ENCODE measurements at places on chromosomes 7 and 10.

DNA sequence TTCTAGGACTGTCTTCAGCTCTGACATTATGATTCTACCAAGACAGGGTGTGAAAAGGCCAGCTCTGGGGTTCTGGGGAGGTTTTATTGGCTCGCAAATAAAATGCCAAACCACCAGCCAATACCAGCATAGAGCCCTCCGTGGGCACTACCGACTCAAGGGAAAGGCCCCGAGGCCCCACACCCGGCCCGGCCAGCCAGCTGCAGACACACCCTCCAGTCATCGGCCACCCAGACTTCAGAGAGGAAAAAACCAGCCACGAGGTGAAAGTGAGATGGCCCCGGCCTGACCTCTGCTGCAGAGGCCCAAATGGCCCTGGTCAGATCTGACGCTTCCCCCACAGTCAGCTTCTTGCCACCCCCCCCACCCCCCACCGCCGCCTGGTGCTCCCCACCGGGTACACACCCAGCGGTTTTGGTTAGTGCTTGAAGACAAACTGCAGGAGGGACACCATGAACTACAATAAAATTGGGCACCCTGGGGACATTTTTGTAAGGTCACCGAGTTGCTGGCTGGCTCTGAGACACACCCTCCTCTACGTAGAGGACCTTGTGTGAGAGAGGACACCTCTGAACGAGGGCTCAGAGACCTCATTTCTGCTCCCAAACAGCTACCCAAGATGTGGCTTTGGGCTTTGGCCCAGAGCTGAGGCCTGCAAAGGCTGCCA lies 79.9 kb downstream of the PRKAG2 start:
- no peak for DNase-seq

GRCh38 chr10:79005126-79005810 lies 63.5 kb upstream of the ZMIZ1 start:
- no peak for DNase-seq

GRCh38 chr7:95517458-95517857 lies 31.7 kb downstream of the ASB4 start:
- DNase-seq: no peak

DNA sequence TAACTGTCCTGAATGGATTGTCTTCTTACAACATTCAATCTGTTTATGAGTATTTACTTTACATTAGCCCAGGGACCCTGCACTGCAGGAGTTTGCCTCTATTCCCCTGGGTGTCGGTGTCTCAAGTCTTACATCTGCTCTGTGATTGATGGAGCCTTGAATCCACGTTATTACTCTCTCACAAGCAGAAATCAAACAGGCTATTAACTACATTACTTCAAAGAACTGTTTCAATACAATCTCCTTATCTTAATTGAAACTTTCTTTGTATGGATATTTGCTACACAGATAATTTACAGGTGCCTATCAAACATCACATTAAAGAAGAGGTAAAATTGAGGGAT lies 3.1 kb upstream of the ARID5B start:
- DNase-seq: no peak

- DNase-seq: no peak
Observed at GRCh38 chr10:101841826-101842225, 1.8 kb downstream of the KCNIP2 start.

Data from left cardiac atrium (tissue), 4 donors.